ENCODE measurements at places on chromosomes 2 and 18.

DNA sequence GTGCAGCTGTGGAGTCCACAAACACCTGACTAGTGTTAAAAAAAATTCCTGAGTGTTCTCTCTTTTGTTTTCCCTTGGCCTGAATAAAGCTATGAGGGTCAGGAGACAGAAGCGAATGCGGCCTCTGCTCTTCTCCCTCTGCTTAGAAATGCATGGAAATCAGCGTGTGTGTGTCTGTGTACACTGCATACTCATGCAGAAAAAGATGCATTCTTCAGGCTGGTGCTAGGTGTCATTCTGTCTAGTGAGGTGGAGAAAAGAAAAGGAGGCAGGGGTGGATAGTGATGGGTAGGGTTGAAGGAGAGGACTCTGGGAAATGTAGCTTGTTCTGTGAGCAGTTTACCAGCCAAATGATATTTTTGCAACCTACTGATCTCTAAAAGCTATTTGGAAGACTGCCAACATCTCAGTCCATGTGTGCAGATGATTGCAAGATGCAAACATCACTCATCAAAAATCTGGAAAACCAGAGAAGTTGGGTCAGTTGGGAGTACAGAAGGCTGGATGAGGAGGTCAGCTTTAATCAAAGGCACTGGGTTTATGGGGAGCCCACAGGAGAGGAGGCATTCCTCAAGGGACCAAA is 177.7 kb downstream of the INSIG2 start:
- DNase-seq: no peak

DNA sequence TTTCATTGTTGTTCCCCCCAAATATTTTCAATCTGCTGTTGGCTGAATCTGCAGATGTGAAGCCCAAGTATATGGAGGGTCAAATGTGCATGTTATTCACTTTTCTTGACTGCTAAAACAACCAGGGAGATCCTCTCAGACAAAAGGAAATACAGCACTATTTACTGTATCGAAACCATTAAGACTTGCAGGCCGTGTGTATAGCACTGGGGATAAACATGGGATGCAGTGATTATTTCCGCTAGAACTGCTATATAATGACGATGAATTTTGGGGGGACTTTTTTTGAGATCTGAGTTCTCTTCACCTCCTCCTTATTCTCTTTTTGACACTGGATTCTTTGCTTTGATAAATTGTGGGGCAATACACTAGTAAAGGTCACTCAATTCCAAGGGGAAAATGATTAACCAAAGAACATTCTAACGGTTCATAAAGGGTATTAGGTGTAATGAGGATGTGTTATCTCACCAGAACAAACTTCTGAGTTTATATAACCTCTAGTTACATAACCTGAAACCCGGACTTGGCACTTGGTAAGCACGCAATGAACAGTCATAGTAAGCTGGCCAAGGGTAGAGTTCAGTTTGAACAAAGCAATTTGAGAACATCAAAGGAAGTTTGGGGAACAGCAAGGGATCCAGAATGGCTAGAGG is 3.5 kb upstream of the UGT1A1 start:
- no peak for DNase-seq

DNA sequence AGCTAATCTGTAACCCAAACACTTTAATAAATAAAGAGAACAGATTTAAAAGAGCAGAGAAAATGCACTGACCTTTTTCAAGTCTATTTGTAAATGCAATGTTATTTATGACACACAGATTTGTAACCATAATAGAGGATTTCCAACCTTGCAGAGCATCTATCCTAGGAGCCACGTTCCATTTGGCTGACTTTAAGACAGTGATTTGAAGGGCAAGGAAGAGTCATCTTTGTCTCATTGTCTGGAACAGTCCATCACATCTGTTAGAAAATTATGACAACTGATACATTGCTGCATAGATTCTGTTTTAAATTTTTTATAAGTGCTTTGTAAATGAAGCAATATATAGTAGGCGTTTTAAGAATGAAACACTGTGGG is 90.8 kb upstream of the L3MBTL4 start:
- DNase-seq: no peak

DNA sequence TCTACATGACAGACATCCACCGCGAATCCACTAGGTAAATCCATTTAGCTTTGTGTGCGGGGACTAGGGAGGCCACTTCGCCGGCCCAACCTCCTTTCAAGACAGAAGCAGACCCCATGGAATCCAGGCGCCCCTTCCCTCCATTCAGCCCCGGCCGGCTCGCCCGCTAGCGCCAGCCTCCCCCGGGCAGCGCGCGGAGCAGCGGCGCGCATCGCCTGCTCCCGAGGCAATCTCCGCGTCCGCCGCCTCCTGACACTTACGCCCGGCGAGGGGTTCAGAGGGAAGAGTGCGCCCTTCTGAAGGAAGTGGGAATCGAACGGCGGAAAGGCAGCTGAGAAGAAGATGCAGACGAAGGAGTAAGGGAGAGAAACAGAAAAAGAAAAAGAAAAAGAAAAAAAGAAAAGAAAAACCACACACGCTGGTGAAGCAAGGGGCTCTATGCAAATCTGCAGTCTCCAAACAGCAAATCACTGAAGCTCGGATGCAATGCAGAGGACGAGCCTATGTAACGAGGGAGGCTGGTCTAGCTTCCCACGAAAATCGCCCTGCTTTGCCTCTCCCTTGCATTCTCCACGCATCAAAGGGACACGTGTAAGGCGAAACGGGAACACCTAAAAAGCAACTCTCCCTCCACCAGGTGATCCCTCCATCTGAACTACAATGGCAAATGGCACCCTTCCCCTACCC is 684.4 kb downstream of the NRXN1 start:
- no peak for DNase-seq

DNA sequence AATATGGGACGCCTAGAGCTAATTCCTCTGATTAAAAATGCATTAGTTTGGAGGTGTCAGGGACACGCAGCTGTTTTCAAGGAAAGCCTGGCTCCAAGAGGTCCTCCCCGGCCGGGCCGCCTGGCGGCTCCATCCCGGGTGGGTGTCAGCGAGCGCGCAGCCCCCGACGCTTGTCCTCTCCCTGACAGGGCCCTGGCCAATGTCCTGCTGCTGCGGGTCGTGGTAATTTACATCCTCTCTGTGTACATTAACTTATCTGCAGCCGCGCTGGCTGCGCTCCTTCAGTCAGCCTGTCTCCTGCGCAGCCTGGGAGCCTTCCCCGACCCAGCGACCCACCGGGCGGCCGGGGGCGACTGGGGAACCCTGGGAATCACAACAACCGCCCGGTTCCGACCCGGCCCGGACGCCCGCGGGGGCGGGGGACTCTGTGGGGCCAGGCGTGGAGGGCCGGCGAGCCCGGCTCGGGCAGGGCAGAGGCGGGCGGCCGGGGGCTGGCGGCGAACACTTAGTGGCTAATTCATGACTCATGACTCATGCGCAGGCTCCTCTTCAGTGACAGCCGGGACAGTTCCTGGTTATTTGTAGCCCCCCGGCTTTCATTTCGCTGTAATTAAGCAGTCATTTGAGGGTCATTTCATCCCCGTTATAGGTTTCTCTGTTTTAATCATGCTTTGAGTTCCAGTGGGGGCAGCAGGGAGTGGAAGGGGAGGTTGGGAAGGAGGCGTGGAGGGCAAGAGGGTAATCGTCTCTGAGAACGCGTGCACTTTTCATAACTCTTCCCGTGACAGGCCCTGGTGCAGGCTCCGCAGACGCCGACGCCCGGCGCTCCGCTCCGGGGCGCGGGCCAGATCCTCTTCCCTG is 141.9 kb upstream of the CTAGE1 start:
- no peak for DNase-seq
